ENCODE measurements at places on chromosomes 4 and X. TPM values are rescaled to one million over a fixed set of nuclear protein-coding genes. Genes with fewer than 3 reads are reported as not detected.

AMBN gene
- not detected for total RNA-seq

PPEF1 gene
- total RNA-seq: not detected

- H3K4me3 ChIP-seq: no peak overlapping the region
- no peak overlapping the region for H3K27ac ChIP-seq
- no peak for DNase-seq
- no peaks in the 10 kb centered on the region for H3K4me1 ChIP-seq
- no peaks in the 10 kb centered on the region for H3K27me3 ChIP-seq
These were observed 186.9 kb downstream of the FRMPD4 start for GRCh38 chrX:12325171-12325570.

DNA sequence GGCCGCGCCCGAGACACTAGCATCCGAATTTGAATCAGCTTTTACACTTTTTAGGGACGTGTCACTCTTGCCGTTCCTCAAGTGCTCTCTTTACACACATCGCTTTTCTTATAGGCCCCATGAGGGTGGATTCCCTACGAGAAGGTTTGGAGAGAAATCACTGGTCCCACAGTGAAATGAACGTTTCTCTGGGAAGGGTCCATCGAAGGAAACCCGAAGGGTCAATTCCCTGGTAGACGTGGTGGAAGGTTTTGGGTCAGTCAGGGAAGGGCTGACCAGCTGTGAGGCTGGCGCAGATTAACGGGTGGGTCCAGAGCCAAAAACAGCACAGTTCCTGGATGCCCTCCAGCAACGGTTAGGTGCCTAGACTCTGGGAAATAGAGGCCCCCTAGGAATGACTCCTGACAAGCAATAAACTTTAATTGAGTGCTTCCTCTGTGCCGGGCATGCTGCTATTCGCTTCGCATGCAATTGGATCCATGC, 35.9 kb downstream of the ETDC start:
- H3K4me1 ChIP-seq: peaks cover 43% of the 10 kb centered on the region
- no peaks in the 10 kb centered on the region for H3K27me3 ChIP-seq
- H3K27ac ChIP-seq: no peak overlapping the region
- DNase-seq: no peak
- peak overlapping the region; percentile 93 for H3K4me3 ChIP-seq

DNA sequence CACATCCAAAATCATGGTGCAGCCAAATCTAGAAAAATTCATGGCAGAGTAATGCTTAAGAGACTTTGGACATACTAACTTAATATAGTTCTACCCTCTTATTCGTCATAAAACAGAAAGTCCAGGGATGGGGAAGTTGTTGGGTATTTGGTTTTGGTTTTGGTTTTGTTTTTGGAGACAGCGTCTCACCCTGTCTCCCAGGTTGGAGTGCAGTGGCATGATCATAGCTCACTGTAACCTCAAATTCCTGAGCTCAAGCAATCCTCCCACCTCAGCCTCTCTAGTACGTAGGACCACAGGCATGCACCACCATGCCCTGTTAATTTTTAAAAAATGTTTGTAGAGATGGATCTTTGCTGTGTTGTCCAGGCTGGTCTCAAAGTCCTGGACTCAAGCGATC, 271.8 kb upstream of the TENM3 start:
- no peak for DNase-seq
- peaks cover 2% of the 10 kb centered on the region for H3K4me1 ChIP-seq
- H3K36me3 ChIP-seq: no peaks in the 10 kb centered on the region
- H3K27me3 ChIP-seq: no peaks in the 10 kb centered on the region

GRCh38 chr4:33184657-33185290, 2464.6 kb downstream of the PCDH7 start:
- no peaks in the 10 kb centered on the region for H3K36me3 ChIP-seq
- H3K4me3 ChIP-seq: no peak overlapping the region
- H3K27ac ChIP-seq: no peak overlapping the region
- no peaks in the 10 kb centered on the region for H3K27me3 ChIP-seq
- no peak for DNase-seq

- DNase-seq: no peak
- no peaks in the 10 kb centered on the region for H3K4me1 ChIP-seq
- H3K36me3 ChIP-seq: no peaks in the 10 kb centered on the region
- no peaks in the 10 kb centered on the region for H3K27me3 ChIP-seq
- H3K4me3 ChIP-seq: no peak overlapping the region
These were observed 558.9 kb downstream of the SPOCK3 start for GRCh38 chr4:166675411-166675810.

TCEAL5 gene
- total RNA-seq: not detected

BBS7 gene
- 17.5 TPM for total RNA-seq

DNA sequence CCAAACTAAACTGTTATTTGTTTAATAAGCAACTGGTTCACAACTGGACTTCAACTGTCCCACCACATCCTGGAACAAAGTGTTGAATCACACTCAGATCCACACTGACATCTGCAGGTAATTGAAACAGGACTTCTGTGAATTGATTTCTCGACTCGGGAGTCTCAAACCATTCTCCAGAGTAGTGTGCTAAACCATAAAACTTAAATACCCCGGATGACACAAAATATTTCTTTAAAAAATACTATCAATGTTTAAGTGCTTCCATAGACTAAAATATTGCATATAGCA, 95.4 kb upstream of the PLAC1 start:
- no peak for DNase-seq
- no peaks in the 10 kb centered on the region for H3K4me1 ChIP-seq
- no peaks in the 10 kb centered on the region for H3K36me3 ChIP-seq
- no peak overlapping the region for H3K4me3 ChIP-seq

DNA sequence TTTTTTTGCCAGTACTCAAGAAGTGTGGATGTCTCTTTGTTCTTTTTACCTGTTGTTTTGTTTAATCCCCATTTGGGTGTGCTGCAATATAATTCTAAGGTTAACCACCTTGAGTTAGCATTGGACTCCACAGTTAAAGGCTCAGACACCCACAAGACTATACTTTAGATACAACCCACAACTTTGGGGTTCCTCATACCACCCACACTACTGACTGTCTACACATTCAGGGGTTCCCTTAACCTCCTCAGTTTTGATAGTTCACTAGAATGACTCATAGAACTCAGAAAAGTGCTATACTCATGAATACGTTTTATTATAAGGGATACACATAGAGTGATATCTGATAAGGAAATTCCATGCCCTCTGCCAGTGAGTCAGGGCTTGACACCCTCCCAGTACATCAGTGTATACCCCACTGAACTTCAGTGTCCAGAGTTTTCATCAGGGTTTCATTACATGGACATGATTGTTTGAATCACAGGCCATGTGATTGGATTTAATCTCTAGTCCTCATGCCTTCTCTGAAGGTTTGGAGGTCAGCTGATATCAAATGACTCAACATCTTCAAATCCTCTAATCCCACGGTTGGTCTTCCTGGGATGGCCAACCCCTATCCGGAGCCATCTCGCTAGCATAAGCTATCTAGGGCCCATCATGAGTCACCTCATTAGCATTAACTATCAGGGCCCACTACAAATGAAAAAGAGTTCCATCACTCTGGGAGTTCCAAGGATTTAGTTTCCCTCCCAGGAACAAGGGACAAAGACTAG, 357.7 kb upstream of the EMCN start:
- DNase-seq: no peak
- no peaks in the 10 kb centered on the region for H3K27me3 ChIP-seq
- no peak overlapping the region for H3K27ac ChIP-seq
- H3K36me3 ChIP-seq: no peaks in the 10 kb centered on the region

DNA sequence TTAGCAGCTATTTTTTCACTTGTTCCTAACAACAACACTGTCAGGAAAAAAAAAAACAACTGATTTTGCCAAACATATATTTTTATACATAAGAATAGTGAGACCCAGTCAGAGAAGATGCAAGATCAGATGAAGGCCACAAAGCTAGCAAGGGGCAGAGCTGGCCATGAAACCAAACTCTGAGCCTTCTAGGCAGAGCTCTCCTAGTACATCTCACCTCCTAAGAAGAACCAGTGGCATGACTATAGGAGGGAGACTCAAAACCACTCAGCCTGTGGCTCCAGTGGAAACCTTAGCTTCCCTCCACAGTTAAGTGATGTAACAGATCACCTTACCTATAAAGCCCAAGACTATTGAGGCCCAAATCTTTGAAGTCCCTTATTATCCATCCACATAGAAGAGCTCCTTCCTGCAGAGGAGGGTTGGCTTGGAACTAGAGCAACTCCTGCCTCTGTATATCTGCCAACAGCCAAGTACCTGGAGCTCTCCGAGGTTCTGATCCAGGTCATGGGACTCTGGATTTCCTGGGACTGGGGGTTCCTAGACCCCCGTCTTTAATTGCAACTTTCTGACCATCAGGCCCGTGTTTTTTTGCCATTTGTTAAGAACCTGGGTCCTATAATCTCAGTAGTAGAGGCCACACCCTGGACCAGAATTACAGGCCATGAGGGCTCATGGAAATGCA, 136.5 kb downstream of the SH3KBP1 start:
- no peaks in the 10 kb centered on the region for H3K27me3 ChIP-seq
- H3K4me1 ChIP-seq: peaks cover 78% of the 10 kb centered on the region
- no peak for DNase-seq
- peaks cover 37% of the 10 kb centered on the region for H3K36me3 ChIP-seq
- H3K4me3 ChIP-seq: peak overlapping the region; percentile 17

DNA sequence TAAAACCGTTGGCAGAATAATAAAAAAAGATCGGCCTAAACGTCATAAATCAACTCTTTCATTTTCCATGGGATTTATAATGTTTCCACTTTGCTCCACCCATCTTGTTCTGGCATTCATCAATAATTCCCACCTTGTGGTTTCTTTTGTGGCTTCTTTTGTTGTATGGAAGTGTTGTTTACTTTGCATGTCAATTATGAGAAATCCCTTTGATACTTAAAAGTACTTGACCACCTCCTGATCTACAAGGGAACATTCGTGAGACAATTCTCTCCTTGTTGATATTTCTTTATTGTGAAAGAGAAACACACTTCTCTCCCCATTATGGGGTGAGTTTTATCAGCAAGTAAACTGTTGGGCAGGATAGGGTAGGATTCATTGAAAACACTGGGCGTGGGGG, 2.8 kb downstream of the AMELX start:
- no peaks in the 10 kb centered on the region for H3K27me3 ChIP-seq
- H3K4me3 ChIP-seq: no peak overlapping the region
- H3K4me1 ChIP-seq: no peaks in the 10 kb centered on the region
- H3K36me3 ChIP-seq: no peaks in the 10 kb centered on the region
- H3K27ac ChIP-seq: no peak overlapping the region
- DNase-seq: no peak

GRCh38 chr4:123972031-123972430, 575.4 kb downstream of the SPRY1 start:
- no peaks in the 10 kb centered on the region for H3K4me1 ChIP-seq
- DNase-seq: no peak
- no peak overlapping the region for H3K4me3 ChIP-seq
- no peaks in the 10 kb centered on the region for H3K27me3 ChIP-seq

GRCh38 chr4:101660607-101661006, 129.9 kb upstream of the BANK1 start:
- no peak for DNase-seq
- H3K27me3 ChIP-seq: no peaks in the 10 kb centered on the region
- H3K4me3 ChIP-seq: no peak overlapping the region
- no peak overlapping the region for H3K27ac ChIP-seq
- H3K36me3 ChIP-seq: no peaks in the 10 kb centered on the region

DNA sequence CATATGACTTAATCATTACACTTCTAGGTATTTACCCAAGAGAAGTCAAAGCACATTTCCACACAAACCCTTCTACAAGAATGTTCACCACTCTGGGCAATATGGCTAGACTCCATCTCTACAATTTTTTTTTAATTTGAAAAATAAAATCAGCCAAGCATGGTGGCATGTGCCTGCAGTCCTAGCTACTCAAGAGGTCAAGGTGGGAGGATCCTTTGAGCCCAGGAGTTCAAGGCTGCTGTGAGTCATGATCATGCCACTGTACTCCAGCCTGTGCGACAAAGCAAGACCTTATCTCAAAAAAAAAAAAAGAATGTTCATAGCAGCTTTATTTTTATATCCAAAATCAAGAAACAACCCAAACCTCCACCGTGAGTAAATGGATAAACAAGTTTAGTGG, 70.3 kb upstream of the MBNL3 start:
- no peak for DNase-seq
- H3K4me3 ChIP-seq: no peak overlapping the region
- H3K27me3 ChIP-seq: no peaks in the 10 kb centered on the region
- no peak overlapping the region for H3K27ac ChIP-seq
- H3K4me1 ChIP-seq: no peaks in the 10 kb centered on the region
- H3K36me3 ChIP-seq: no peaks in the 10 kb centered on the region

SLC49A3 gene
- total RNA-seq: 0.74 TPM

DNA sequence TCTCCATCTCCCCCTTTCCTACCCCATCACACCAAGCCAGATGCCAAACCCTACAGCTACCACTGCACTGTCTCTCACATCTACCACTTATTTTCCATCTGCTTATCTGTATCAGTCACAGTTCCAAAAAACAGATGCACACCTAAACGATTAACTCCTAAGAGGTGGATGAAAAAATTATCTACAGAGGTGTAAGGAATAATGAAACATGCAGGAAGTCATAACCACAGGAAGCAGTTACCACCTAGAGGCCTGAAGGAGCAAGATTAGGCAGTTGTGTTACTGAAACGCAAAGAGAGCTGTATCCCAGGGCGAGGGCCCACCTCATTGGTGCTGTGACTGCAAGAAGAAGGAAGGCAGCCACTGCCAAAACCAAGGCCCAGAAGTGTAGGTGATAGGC, 87.8 kb upstream of the FAM241A start:
- DNase-seq: no peak
- H3K27ac ChIP-seq: no peak overlapping the region

DNA sequence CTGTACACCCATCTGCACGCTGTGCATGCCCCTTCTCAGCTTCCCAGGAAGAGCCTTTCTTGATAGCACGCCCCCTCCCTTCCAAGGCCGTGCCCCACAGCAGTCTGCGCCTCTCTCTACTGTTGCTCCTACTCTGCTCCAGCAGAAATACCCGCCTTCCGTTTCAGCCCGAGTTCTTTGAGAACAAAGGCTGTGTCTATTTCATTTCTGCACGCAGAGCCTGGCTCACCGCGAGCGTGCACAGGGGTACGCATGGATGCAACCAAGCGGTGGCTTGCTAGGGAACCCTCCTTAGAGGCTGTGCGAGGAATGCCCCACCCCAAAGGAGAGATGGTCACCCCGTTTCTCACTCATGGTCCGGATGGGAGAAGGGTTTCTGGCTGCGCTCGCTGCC, 485 bp downstream of the AADAT start:
- H3K27ac ChIP-seq: no peak overlapping the region
- DNase-seq: no peak
- peak overlapping the region; percentile 49 for H3K4me3 ChIP-seq
- H3K4me1 ChIP-seq: peaks cover 10% of the 10 kb centered on the region
- peaks cover 43% of the 10 kb centered on the region for H3K27me3 ChIP-seq

KLF8 gene
- total RNA-seq: 7.5 TPM

DNA sequence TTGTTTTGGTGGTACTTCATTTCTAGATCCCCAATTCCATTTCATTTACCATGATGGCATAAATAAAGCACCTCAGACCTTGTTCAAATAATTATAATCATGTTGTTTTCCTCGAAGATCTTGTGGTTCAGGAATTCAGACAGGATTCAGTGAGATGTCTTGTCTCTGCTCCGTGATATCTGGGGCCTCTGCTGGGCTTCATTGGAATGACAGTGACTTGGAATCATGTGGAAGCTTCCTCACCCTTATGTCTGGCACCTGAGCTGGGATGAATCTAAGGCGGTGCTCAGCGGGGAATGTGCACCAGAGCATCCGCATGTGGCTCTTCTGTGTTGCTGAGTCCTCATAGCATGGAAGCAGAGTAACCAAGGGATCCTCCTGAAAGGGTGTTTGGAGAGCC, 132.2 kb downstream of the VEGFC start:
- DNase-seq: no peak
- H3K36me3 ChIP-seq: no peaks in the 10 kb centered on the region
- no peaks in the 10 kb centered on the region for H3K4me1 ChIP-seq
- no peaks in the 10 kb centered on the region for H3K27me3 ChIP-seq
